ENCODE measurements at places on chromosomes 1 and 21.

DNA sequence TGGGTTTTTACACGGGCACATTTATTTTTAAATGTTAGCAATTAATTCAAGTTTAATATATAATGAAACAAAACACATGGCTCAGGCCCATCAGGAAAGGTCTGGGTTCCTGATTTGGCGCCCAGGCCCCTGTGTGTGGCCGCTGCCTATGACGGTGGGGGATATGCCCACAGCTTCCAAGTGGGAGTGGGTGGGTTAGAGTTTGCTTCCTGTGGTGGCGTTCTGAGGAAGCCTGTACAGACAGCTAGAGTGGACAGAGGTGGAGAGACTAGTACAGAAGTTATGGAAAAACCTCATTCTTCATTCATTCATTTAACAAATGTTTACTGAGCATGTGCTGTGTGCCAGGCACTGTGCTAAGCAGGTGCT lies 22.4 kb upstream of the EPS8L3 start:
- DNase-seq: no peak

- no peak for DNase-seq
Measured at GRCh38 chr1:245264226-245264625, 109.4 kb downstream of the KIF26B start.

DNA sequence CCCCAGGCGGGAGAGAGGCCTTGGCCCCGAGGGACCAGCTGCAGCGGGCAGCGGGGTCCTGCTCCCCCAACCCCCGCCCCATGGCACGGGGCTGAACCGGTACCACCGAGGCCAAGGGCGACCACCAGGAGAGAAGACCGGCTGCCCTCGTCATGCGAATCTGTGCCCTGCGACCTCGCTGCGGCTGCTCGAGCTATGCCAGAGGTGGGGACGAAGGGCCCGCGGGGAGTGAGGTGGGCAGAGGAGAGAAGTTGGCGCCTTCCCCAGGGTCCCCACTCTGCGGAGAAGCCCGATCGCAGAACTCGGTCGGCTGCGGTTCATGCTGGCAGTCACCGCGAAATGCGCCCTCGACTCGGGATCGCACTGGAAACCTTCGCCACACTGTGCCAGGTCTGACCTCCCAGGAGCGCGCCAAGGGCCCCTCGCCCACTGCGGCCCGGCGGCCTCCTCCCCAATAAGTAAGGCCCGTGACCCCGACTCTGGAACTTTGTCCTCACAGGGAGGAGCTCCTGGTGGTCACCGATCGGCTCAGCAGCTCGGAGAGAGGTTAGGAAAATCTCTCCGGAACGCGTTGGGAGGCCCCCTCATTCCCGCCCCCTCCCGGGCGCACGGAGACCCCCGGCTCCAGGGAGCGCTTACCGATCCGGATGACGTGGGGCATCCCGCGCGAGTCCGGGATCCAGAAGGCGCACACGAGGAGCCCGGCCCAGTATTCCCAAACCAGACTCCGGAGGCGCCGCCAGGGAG lies 787 bp downstream of the GRIK3 start:
- no peak for DNase-seq

GRCh38 chr1:50851034-50851433 lies 109.0 kb downstream of the FAF1 start:
- DNase-seq: no peak

GRCh38 chr1:243507001-243507671 lies 251.3 kb downstream of the SDCCAG8 start:
- DNase-seq: no peak

- DNase-seq: no peak
Measured at GRCh38 chr21:34695434-34695833, 26.6 kb downstream of the CLIC6 start.

DNA sequence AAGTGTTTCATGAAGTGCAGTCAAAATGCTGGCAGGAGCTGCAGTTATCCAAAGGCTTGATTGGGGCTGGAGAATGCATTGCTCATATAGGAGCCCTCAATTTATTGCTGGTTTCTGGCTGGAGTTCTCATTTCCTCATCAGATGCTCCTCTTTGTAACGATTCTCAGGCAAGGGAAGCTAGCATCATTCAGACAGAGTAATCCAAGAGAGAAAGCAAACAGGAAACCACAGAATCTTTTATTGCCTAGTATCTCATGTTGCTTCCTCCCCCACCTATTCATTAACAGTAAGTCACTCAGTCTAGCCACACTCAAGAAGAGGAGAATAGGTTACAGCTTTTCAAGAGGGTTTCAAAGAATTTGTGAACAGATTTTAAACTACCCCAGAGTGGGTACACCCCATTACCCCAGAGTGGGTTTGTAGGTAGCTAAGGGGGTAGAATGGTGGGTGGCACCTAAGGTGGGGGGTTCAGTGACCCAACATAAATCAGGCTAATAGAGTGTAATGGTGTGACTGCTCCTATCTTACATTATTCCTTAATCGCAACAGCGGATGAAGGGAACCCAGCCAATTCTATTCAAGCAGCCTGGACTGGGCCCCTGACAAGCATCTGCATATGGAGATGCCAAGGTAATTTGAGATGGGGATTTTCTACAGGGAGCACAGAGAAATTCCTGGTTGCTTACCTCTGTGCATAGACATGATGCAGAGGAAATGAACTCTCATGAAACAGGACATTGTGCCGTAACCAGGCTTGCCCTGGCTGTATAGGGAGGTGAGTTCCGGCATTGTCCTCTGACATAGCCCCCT lies 67.1 kb downstream of the KCNJ15 start:
- no peak for DNase-seq

DNA sequence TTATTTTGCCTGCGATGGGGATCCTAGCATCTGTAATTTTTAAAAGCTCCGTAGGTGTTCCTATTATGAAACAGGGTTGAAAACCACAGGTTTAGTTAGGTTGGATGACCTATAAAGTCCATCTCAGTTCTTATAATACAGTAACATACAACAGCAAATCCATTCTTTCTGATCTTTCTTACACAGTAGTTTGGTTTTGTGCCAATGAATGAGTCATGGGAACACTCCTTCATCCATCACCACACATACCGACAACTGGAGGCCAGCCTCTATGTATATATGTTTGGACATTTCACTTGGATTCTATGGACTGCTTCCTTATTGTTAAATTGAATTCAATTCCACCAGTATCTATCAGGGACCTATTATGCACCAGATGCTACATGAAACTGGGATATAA lies 118.4 kb upstream of the L1TD1 start:
- DNase-seq: no peak

Data from hypothalamus (tissue), 51 donors.